ENCODE measurements at places on chromosomes 2 and 18. TPM values are rescaled to one million over a fixed set of nuclear protein-coding genes. Genes with fewer than 3 reads are reported as not detected.
A peak's percentile ranks its signal among the peaks of the same experiment; 100 is the strongest.

KLHL41 gene
- total RNA-seq: not detected

TMEM169 gene
- total RNA-seq: 0.22 TPM

DSEL gene
- 2.2 TPM for total RNA-seq

CPO gene
- total RNA-seq: not detected

DNA sequence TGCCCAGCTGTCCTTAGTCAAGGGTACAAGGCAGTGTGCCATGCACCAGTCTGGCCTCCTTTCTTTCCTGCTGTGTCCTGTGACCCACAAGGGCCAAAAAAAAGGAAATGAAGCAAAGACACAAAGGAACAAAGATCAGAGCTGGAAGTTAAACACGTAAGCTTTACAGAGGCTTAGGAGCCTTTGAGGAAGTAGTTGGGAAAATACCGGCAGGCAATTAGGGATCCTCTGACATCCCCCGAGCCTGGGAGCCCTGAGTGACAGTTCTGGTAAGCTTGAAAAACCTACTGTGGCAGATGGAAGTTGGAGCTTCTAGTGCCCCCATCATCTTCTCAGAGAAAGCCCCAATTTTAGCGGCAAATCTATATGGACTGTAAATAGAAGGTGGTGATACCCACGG, 78.5 kb downstream of the SPRED2 start:
- DNase-seq: no peak

DNA sequence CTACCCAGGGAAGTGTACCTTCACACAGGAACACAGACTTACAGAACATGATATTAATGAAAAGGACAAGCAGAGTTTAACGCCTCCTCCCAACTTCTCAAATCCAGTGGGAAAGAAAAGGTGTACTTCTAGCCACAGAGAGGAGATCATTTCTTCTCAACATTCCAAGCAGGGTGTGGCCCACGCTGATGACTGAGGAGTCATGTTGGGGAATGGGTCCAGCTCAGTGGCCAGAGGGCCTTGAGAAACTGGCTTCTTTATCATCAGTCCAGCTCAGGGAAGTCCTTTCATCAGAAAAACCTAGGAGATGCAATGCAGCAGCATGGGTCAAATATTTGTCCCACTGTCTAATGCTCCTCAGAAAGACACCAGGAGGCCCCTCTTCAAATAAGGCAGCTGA, 63.0 kb downstream of the RBM43 start:
- no peak for DNase-seq

DNA sequence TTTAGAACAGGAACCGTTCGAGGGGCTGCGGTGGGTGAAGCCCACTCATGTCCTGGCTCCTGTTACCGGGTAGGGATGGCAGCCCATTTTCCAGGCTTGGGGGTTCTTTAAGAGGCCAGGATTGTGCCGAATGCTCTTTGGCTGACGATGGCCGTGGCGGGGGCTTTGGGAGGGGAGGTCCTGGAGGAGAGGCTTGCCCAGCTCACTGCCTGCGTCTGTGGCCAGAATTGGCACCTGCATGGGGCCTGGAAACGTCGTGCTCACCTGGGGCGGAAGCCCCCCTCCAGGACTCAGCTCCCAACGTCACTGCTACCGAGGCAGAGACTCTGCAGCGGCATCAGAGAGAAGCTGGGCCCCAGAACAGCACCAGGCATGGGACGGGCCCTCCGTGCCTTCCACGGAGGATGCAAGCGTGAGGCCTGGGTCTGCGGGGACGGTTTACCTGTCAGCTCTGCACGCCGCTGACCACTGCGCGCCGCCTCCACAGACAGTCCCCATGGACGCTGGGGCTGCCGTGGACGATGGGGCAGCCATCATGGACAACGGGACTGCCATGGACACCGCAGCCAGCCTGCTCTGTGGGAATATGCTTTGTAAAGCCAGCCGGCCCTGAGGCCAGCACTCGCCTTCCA, 82.9 kb downstream of the NFATC1 start:
- peak; percentile 1 for DNase-seq

- DNase-seq: no peak
These were observed 16.8 kb downstream of the GPD2 start for GRCh38 chr2:156452971-156453370.

- DNase-seq: no peak
These were observed 161.8 kb downstream of the SOCS6 start for GRCh38 chr18:70450426-70451253.

- no peak for DNase-seq
These were observed 51.2 kb downstream of the MBP start for GRCh38 chr18:77081390-77081778.

GRCh38 chr2:177669201-177669600, 276.6 kb downstream of the AGPS start:
- no peak for DNase-seq

- DNase-seq: peak; percentile 64
These were observed 3.0 kb downstream of the NEURL3 start for GRCh38 chr2:96501886-96502810.

GRCh38 chr2:180016937-180017336, 9.8 kb upstream of the CWC22 start:
- DNase-seq: no peak
